ENCODE measurements at places on chromosomes 13 and 19. TPM values are rescaled to one million over a fixed set of nuclear protein-coding genes. Genes with fewer than 3 reads are reported as not detected.

DNA sequence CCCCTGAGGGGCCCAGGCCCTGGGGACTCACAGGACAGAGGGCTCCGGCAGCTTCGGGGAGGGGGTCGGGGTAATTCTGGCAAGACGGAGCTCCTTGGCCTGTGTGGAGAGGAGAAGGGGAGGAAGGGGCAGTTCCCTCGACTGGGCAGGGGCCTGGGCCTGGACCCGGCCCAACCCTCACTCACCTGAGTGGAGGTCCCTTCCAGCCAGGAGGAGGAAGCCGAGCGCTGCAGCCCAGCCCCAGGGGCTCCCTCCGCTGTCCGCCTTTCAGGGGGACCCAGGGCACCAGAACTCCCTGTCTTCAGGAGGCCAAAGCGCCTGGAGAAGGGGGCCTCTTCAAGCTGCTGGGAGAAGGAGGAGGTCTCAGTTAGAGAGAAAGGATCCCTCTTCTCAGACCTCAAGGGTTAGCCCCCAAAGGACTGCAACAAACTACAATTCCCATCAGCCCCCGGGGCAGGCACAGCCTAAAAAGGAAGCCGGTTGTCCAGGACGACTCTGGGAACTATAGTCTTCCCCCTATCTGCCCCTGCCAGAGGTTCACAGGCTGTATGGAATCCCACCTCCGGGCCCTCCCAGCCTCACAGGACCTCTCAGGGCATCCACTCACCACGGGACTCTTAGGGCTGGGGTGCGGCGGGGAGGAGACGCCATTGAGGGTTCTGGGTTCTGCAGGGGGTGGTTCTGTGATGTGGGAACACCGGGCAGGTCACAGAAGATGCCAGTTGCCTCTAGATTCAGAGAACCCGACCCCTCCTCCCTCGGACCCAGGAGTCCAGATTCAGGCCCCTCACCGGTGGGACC is 19.8 kb downstream of the EPS8L1 start:
- no peak for DNase-seq

- DNase-seq = no peak
Observed at GRCh38 chr13:99218969-99219368, 18.3 kb downstream of the UBAC2 start.

GRCh38 chr19:2345794-2346663 is 14.0 kb upstream of the TMPRSS9 start:
- DNase-seq = no peak

DNA sequence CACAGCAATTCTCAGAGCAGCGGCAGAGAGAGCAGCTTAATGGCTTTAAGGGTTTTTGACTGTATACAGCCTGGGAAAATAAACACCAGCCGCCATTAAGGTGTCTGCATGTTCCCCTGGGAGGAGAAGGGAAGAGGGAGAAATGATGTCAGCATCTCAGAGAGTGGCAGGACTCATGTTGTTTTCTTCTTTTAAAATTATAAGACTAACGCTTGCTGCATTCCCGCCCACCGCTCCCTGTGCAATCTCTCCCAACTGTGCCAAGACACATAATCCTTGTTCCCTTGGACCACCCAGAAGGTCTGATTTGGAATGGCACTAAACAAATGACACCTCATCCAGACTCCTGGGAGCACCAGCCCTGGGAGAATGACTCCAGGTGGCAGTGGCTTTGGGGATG is 27.7 kb upstream of the FAM216B start:
- no peak for DNase-seq

The FXYD7 gene
- 1.1 TPM for total RNA-seq

The ZNF880 gene
- 10.0 TPM for total RNA-seq

The ZNF583 gene
- 9.8 TPM for total RNA-seq
